ENCODE measurements at places on chromosomes 1 and 21.

GRCh38 chr21:28230559-28230958 lies 762.1 kb downstream of the LTN1 start:
- DNase-seq: no peak

- DNase-seq: no peak
Measured at GRCh38 chr1:77382366-77382765, 100.5 kb downstream of the AK5 start.

- no peak for DNase-seq
Measured at GRCh38 chr1:172004671-172005070, 163.4 kb downstream of the DNM3 start.

DNA sequence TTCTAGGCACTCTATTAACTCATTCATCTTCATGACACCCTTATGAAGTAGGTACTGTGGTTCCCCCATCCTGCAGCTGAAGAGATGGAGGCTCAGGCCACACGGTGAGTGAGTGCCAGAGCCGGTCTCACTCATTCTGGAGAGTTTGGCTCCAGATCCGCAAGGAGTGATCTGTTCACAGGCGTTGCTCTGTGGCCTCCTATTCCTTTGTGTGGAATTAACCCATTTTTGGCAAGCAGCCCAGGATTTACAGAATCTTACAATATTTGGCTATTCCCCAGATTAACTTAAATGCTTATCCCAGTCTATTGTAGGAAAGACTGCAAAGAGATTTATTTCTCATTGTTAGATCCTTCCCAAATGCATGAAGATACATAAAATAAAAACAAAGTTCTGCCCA lies 29.6 kb downstream of the KIAA0040 start:
- DNase-seq: no peak

GRCh38 chr1:113256348-113256729 lies 134.0 kb upstream of the MAGI3 start:
- DNase-seq: no peak

DNA sequence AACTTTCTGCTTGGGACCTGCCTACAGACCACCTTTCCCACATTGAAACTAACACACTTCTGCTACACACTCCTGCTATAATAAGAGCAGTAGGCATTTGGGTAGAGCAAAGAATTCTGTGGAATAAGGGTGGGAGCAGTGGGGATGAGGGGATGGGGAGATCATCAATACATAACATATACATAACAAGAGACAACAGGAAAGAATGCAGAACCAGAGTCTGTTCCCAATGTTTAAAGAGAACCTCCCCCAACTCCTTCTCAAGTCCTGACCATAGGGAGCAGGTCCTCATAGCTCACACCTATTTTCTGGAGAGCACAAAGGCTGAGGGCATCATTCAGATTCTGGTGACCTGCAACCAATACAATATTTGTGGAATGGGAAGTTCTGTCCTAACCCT lies 121.6 kb upstream of the BARHL2 start:
- no peak for DNase-seq

DNA sequence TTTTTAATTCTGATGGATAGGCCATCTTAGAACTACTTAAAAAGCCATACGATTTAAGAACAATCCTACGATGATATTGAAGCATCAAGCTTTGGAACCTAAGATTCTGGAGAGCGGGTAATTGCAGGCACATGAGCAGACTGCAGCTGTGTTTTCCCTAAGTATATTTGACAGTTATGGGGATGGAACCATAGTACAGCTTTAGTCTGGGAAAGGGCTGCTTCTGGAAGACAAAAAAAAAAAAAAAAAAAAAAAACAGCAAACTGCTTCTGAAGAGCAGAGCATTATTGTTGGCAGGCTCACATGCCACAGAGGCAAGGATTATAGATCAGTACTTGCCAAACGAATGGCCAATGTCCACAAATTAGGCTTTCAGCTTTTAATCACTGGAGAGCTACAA lies 1618.7 kb downstream of the AMY1C start:
- no peak for DNase-seq

- no peak for DNase-seq
Measured at GRCh38 chr1:215056584-215056983, 26.0 kb upstream of the KCNK2 start.

GRCh38 chr1:220691053-220691684 lies 1.0 kb downstream of the C1orf115 start:
- no peak for DNase-seq

DNA sequence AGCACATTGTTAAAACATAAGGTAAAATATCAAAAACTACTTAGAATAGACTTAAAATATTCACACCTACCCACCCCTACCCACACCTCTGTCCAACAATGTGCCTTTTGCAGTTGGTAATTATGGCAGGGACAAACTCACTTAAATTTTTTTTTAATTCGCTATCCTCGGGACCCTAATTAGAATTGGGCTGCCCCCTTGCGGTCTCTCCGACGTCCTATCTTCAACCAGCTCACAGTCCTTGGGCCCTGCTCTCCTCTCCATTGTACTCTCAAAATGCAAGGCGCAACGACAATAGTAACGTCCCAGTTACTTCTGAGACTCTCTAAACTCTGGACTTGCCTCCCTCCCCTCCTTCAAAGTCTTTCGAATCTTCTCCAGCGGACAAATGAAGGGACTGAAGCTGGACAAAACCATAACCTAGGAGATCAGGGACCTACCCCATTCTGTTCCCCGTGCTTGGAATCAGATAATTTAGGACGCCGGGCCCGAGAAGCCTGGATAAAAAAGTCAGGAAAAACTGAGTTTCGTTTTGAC lies 1.1 kb upstream of the CIART start:
- DNase-seq: no peak

DNA sequence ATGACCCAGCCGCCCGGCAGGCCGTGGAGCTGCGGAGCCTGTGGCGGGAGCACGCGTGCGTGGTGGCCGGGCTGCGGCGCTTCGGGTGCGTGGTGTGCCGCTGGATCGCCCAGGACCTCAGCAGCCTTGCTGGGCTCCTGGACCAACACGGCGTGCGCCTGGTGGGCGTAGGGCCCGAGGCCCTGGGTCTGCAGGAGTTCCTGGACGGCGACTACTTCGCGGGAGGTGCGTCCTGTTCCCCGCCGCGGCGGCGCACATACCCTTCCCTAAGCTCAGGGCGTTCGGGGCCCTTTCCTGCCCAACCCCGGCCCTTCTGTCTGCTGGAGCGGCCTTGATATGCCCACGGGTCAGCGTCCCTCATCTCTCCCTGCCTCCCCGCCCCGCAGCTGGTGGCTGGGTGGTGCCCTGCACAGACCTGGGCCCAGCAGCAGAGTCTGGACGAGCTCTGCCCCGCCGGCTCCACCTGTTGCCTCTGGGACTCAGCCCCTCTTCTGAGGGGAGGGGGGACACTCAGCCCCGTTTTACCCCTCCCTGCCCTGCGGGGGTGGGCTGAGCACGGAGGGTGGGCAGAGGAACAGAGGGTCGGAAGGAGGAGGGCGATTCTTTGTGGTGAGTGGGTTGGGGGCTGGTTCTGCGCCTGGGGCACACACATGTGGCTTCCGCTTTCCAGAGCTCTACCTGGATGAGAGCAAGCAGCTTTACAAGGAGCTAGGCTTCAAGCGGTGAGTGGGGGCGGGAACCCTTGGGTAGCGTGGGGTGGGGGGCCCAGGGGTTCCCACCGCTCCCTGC lies 688 bp downstream of the PRXL2B start:
- no peak for DNase-seq

DNA sequence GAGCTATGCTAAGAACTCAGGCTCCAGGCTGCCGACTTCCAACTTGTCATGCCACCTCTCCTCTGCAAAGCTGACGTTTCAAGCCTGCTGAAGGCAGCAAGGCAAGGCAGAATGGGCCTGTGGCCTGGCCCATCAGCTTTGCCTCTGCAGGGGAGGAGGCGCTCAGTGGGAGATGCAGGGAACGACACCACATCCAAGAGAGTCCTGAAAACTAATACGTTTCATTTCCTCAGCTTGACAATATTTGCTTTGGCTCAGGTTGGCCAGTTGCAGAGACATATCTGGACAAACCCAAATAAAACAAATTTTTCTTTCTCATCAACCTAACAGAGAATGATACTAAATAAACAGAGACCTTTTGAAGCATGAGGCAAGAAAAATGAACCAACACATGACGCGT lies 35.3 kb downstream of the BEND5 start:
- DNase-seq: no peak

GRCh38 chr1:34746785-34747637 lies 7.8 kb upstream of the GJB5 start:
- no peak for DNase-seq

Measured in renal cortex interstitium (tissue), 15 donors.